ENCODE measurements at places on chromosomes 16 and 17.

DNA sequence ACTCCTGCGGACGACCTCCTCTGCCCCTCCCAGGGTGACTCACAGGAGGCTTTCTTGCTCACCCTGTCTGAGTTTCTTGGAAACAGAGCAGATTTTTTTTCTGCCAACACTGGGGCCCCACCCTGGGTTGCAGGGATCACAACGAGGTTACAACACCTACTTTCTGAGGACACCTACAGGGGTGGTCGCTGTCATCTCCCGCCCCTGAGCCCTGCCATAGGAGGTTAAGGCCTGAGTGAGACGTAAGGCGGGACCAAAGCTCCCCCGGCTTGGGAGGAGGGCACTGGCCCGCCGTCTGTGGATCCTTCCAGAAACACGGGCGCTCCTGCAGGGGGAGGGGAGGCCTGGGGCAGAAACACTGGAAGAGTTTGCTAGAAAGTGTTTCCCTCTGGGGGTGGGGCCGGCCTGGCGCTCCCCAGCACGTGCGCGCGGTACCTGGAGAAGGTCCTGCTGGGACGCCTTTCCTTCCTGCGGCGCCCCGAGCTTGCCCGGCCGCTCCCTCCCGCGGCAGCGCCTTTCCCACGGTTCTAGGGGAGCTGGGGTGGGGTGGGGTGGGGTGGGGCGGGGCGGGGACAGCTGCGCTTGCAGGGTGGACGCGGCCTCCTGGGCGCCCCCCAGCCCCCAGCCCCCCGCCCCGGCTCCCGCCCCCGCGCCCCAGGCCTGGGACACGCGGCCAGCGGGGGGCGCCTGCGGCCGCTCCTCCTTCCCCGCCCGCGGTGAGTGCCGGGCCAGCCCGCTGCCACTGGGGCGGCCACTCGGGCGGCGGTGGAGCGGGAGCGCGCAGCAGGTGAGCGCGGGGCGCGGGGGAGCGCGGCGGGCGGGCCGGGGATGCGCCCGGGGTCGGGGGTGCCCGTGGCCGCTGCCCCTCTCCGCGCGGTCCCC, 20.7 kb upstream of the ADCY7 start:
- DNase-seq: peak; percentile 75

- DNase-seq: no peak
Observed at GRCh38 chr16:27803775-27804549, 254.0 kb downstream of the KATNIP start.

DNA sequence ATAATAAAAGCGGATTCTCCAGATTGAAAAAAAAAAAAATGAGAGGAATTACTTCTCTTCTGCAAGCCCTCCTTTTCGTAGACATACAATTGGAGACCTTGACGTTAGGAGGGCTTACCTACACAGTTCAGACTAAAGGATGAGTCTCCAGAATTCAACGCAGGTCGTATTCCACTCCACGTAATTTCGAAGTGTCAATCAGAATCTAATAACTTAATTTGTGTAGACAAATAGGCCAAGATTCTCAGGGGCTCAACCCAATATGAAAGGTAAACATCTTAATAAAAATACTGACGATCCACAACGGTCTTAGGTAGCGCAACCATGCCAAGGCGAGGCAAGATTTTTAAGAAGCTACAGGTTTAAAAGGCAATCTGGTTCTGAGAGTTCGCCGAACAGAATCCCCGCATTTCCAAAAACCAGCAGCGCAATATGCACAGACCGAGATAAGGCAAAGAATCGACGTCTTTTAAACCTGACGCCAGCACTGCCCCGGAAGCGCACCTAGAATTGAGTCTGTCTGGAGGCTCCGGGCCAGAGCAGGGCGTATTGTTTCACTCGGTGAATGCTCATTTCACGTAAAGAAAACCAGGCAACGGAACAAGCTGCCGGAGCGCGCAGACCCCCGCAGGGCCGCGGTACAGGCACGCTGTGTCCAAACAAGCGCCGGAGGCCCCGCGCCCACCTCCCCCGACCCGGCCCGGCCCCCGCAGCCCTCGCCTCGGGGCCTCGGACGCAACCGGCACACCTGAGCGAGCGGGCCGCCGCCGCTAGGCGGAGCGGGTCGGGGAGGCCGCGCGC, 623 bp downstream of the MBTPS1 start:
- DNase-seq: peak; percentile 70

GRCh38 chr17:9141425-9141753, 120.1 kb downstream of the NTN1 start:
- no peak for DNase-seq

DNA sequence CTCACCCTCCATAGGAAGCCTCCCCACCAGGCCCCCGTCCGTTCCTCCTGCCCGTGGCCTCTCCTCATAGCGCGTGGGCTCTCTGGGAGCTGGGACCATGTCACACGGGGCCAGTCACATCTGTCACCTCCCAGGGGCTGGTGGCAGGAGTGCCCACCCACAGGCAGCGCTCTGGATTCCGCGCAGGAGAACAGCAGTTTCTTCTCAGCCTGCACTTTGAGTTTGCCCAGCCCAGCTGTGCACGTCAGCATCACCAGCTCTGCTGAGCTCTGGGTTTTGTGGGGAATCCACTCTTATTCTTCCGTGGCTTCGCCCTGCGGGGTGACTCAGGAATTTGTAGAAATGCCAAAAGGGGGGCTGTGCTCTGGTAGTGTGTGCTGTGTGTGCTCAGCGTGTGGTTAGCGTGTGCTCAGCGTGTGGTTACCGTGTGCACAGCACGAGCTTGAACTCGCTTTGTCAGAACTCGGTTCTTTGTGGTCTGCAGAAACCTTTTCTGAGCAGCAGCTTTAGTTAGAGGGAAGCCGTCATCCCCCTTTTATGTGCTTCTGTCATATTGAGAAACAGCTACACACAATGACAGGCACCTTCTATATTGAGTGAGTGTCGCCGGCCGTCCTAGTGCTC, 3.2 kb downstream of the ACSF3 start:
- peak; percentile 79 for DNase-seq

DNA sequence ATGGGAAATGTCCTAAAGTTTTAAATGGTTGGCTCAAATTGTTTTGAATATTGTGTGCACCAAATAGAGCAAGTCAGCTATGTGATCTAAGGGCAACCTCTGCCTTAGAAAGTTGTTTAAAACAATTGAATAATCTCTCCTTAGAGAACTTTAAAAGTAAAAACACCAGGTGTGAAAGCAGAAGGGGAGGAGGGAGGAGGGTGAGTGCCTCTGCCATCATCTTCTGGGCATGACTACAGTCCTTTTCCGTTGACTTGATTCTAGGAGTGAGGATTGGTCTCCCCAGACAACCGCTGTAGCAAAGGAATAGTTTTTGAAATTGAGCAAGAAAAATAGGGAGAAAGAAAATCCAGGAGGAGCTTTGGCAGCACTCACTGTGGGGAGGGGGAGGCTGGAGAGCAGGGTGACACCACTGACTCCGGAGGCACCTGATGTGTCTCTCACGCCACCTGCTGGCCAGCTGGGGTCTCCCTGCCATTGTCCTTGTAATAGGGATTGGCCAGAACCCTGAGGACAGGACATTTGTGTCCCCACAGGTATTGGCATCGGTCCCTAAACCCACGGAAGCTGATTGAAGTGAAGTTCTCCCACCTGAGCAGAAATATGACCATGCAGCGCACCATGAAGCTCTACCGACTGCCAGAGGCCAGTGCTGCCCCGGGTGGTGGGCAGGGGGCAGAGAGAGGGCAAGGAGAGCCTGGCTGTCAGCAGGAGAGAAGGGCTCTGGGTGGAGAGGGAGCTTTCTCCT, 33.3 kb downstream of the PLCD3 start:
- DNase-seq: peak; percentile 88

- no peak for DNase-seq
Observed at GRCh38 chr16:14187517-14188338, 116.6 kb downstream of the MRTFB start.

- DNase-seq: no peak
Observed at GRCh38 chr17:82703036-82703745, 4.7 kb upstream of the RAB40B start.

DNA sequence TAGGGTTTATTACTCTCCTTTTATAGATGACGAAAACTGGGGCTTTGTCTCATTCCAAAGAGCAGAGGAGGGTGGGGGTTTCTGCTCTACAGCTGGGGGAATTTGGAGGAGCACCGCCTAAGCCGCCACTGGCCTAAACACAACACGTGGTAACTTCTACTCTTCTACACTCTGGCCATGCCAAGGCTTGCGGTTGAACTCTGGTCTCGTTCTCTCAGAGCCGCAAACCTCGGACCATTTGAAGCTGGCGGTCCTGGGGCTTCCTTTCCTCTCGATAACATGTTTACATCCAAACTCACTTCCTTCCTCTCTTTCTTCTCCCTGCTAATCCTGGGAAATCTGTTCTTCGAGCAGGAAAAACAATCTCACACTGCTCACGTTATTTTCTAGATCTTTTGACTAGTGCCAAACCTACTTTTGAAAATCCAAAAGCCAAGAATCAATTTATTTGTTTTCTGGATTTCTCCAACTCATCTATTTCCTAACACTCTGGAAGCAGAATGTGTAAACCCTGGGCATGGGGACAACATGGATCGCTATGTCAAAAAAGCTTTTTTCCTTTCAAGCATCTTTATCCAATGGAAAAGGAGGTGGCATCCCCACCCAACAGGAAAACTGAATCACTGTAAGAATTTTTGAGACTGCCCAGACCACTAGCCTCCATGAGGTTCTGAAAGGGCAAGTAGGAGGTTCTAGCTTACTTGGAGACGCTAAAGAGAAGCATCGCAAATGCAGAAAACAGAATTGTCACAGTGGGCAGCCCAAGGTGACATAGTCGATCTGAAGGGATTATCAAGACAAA, 13.6 kb upstream of the EEF2K start:
- peak; percentile 75 for DNase-seq

- DNase-seq: no peak
Observed at GRCh38 chr17:18921912-18922451, 30.0 kb upstream of the SLC5A10 start.

DNA sequence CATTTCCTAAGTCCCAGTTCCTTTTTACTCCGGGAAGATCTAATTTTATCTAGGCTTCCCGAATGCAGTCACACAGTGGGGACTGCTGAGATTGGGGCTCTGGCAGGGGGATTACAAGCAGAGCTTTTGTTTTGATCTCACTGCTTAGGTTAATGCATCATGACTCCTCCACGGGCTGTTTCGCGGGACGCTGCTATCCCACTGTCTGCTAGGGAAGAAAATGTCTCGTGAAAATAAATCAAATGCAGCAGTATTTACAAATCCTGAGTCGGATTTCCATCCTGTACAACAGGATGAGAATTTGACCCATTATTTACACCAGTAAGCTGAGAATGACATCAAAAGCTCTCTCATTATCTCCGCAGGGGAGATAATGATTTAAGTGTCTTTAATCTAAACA, 83.8 kb downstream of the CDH11 start:
- DNase-seq: no peak

DNA sequence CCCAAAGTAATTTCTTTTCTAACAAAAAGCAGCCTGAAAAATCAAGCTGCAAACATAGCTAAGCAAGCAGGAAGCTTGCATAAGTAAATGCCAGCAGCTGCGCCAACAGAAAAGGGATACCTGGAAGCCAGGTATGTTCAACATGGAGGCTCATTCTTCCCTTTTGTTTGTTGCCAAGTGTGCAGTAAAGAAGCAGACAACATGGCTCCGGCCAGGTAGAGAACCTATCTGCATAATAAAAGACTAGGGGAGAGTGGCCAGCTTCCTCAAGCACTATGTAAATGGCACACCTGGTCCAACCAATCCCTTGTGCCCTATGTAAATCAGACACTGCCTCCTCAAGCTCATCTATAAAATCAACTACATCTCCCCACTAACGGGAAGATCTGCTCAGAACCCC, 1407.0 kb downstream of the CDH11 start:
- no peak for DNase-seq

DNA sequence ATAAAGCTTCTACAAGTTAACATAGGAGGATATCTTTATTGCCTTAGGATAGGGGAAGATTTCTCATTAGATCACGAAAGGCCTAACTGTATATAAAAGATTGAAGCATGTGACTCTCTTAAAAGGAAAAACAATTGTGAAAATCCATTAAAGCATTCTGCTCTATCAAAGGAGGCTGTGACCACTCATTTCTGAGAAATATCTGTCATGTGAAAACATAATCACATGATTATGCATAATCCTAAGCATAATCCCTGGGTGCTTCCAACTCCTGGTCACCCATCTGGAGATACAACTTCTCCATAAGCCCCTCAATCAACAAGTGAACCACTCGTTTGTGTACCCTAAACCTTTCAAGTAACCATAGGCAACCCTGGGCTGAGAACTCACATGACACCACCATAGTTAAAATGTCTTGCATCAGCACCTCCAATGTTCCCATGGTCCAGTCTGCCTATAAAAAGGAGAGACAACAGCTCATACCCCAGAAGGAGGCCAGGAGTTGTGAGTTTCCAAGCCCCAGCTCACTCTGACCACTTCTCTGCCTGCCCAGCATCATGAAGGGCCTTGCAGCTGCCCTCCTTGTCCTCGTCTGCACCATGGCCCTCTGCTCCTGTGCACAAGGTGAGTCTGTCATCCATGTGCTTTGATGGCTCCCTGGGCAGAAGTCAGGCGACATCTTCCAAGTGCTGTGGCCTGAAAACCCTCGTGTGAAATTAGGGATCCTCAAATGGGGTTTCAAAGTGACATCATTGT, at the start of gene CCL18:
Gene CCL18, plus strand, starts transcription at position 487 of the 756 bp plus-strand sequence. Its CDS starts 71 bp downstream, at position 558.
- DNase-seq: no peak

- DNase-seq: no peak
Observed at GRCh38 chr16:23712976-23713375, at the start of gene ERN2. TSS of gene ERN2 (minus strand) at chr16:23713222. CDS start at chr16:23713187, 35 bp downstream.

GRCh38 chr17:27593232-27593856, 37.6 kb upstream of the LGALS9 start:
- DNase-seq: no peak

- no peak for DNase-seq
Observed at GRCh38 chr17:68675723-68676122, 74.6 kb upstream of the FAM20A start.

DNA sequence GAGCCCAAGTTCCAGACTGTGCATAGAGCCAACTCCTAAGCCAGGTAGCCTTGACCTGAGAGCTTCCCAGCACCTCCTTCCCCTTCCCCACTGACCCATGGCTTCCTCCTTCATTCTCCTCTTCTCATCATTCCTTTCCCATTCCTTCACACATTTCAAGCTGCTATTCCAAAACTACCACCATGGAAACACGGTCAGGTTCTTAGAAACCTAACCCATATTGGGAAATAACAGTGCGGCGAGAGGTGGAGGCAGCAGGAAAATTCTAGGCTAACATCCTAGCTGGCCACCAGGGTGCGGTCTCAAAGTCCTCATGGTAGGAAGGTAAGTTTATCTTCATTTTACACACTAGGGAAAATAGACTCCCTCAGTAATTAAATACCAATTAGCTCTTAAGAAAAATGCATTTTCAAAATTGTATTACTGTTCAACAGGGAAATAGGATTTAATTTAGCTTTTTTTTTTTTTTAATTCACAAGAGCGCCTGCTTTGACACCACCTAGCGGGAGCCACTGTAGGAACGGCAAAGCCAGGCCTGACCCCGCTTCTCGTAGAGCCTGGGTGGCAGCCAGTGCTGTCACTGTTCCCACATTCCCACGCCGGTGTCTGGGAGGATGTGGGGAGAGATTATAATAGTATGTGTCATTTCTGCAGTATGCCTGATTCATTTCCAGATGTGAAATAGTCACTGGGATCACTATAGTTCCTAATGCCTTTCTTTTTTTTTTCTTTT, 14.0 kb upstream of the SPHK1 start:
- no peak for DNase-seq
